ENCODE measurements at places on chromosomes 1 and 21. TPM values are rescaled to one million over a fixed set of nuclear protein-coding genes. Genes with fewer than 3 reads are reported as not detected.

The HFM1 gene
- total RNA-seq: not detected

The UBE4B gene
- total RNA-seq: 89.2 TPM

The PLEKHN1 gene
- not detected for total RNA-seq

The BACE2 gene
- total RNA-seq: 71.9 TPM

The DCDC2B gene
- total RNA-seq: not detected

The FASLG gene
- not detected for total RNA-seq

The A3GALT2 gene
- 0.54 TPM for total RNA-seq

DNA sequence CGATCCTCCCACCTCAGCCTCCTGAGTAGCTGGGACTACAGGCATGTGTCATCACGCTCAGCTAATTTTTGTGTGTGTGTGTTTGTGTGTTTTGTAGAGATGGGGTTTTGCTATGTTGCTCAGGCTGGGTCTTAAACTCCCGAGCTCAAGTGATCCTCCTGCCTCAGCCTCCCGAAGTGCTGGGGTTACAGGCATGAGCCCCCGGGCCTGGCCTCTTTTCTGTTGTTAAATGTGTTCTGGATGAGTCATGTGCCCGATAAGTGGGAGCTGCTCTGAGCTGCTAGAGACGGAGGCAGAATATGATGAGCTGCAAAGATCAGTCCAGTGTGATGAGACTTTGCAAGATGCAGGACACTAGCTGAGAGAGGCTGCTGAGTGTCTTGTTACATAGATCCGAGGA, 75.5 kb downstream of the VPS13D start:
- H3K4me1 ChIP-seq: peaks cover 39% of the 10 kb centered on the region
- no peaks in the 10 kb centered on the region for H3K27me3 ChIP-seq
- no peak overlapping the region for H3K4me3 ChIP-seq
- H3K27ac ChIP-seq: no peak overlapping the region
- peaks cover 25% of the 10 kb centered on the region for H3K36me3 ChIP-seq

- H3K4me3 ChIP-seq: no peak overlapping the region
- no peaks in the 10 kb centered on the region for H3K27me3 ChIP-seq
- peaks cover 12% of the 10 kb centered on the region for H3K4me1 ChIP-seq
- H3K36me3 ChIP-seq: no peaks in the 10 kb centered on the region
Measured at GRCh38 chr1:228830954-228831481, 95.7 kb downstream of the RHOU start.

DNA sequence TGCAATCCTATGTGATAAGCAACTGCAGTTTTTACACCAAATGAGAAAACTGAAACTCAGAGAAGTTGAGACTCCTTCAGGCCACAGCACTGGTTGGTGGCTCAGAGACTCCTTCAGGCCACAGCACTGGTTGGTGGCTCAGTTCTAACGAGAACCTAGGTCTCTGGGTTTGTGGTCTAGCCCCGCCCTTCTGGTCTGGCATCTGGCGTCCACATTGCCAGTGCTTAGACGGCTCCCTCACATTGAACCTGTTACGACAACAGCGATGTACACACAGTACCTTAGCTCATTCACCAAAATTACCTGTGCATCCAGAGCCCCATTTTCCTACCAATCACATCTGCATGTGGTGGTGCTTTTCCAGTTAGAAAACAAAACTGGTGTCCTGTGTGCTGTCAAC, 66.1 kb downstream of the NID1 start:
- DNase-seq: no peak
- peaks cover under 1% of the 10 kb centered on the region for H3K36me3 ChIP-seq
- no peaks in the 10 kb centered on the region for H3K4me1 ChIP-seq
- H3K4me3 ChIP-seq: no peak overlapping the region
- no peak overlapping the region for H3K27ac ChIP-seq
- no peaks in the 10 kb centered on the region for H3K27me3 ChIP-seq

All from thoracic aorta (tissue), 2 donors.